ENCODE measurements at places on chromosomes 11 and 22.

- peak; percentile 65 for DNase-seq
Observed at GRCh38 chr22:19290400-19291217, 910 bp downstream of the CLTCL1 start.

DNA sequence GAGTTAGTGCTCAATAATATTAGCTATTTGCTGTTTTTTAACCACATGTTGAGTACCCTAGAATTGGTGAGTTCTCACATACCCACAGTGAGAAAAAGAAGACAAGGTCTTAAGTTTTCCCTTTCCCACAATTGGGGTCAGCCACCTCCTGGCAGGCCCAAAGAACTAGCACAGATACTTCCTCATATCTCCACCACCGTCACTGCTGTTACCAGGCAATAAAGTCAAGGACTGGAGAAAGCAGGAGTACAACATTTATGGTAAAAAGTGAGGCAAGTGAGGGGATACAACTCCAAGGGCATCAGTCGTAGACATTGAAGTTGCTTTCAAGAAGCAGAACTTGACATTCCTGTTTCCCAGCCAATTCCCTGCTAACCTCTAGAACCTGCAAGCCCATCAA lies 19.6 kb downstream of the ELP4 start:
- DNase-seq = no peak

GRCh38 chr11:128595221-128595620 lies 7.9 kb upstream of the ETS1 start:
- no peak for DNase-seq

- DNase-seq = peak; percentile 71
Observed at GRCh38 chr22:50190182-50190940, 4.6 kb downstream of the TRABD start.

DNA sequence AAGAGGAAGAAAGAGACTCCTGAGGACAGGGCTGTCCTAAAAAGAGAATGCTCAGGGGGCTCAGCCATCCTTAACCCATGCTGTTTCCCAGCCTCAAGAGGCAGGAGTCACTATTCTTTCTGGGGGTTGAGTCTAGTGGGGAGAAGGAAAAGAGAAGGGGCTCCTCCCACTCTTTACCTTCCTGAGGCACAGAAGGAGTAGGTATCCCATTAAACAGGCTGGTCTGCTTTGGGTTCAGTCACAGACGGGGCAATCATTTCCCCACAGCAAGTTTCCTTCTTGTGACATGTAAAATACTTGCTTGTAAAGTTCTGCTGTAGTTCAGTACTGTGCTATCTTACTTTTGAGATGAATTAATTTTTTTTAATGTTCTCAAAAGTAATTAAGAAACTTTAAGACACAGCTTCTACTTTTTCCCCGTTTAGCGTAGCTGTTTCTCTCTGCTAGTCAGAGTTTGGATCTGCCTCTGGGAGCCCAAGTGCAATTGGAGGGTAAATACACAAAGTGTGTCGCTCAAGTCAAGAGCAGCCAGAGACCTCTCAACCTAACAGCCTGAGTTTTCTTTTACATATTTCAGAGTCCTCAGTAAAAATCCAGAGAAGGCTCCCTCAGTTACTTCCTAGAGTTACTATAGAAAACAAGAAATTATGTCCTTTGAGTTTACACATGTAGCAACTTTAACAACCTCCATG lies 15.0 kb downstream of the OR8A1 start:
- no peak for DNase-seq

- DNase-seq = no peak
Observed at GRCh38 chr11:70486026-70486415, 87.7 kb downstream of the CTTN start.

DNA sequence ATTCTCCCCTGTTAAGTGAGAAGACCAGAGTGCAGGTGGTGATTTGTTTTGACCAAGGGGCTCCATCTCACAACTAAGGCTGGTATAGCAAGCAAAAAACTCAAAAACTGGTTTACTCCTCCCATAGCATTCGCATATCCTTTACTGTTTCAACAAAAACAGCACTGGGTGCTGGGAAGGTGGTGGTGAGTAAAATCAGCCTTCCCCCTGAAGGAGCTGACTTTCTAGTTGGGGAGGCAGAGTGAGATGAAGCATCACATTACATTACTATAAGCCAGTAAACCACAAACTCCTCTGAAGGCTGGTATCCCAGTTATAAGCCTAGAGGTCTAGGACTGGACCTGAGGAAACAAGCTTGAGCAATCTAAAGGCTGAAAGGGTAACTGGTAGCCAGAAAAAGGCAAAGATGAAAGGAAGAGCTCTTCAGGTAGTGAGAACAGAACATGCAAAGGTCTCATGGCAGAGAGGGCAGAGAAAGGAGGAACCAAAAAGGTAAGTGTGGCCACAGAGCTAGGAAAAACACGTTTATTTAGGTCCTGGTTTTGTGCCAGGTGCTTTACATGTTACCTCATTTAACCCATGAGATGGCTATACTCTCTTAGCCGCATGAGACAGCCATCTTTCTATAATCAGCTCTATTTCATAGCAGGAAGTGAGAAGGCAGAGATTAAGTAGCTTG lies 22.3 kb downstream of the TMEM123 start:
- no peak for DNase-seq

- peak; percentile 63 for DNase-seq
Observed at GRCh38 chr11:121723246-121723741, 270.5 kb upstream of the SORL1-AS1 start.

- DNase-seq = peak; percentile 22
Observed at GRCh38 chr11:22792497-22792896, 37.1 kb downstream of the SVIP start.

DNA sequence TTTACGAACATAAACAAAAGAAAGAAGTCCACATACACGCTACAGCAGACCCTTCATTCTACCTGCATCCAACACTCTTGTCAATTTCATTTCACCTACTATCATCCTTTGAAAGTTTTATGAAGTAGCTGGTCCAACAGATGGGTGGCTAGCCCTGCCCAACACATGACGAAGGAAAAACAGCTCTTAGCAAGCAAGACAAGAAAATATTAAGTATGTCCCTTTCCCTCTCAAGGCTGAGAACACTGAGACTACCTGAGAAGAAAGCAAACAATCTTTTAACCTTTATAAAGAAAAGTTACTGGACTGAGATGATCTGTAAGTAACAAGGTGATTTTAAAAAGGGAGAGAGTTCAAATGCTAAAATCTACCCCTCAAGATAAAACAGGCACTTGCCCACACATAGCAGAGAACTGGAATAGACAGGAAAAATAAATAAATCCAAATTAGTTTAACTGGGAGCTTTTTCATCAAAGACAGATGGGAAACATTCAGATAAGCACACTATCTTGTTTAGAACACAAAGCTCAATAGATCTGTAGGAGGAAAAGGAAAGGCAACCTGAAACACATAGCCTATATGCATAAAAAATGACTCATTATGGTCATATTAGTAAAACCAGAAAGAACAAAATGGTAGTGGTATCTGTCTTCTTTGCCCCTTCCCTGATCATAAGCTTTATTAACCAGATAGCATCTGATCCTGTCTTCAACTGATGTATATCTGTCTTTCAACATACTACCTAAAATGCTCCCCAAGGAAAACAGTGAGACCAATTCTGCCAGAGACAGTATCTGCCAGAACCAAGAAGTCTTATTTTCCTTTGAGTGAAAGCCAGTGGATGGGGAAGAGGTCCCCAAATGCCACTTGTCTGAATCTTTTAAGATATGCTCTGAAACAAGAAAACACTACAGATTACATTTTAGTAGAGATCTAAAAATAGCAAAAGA lies 104.3 kb downstream of the MRTFA start:
- DNase-seq = no peak

DNA sequence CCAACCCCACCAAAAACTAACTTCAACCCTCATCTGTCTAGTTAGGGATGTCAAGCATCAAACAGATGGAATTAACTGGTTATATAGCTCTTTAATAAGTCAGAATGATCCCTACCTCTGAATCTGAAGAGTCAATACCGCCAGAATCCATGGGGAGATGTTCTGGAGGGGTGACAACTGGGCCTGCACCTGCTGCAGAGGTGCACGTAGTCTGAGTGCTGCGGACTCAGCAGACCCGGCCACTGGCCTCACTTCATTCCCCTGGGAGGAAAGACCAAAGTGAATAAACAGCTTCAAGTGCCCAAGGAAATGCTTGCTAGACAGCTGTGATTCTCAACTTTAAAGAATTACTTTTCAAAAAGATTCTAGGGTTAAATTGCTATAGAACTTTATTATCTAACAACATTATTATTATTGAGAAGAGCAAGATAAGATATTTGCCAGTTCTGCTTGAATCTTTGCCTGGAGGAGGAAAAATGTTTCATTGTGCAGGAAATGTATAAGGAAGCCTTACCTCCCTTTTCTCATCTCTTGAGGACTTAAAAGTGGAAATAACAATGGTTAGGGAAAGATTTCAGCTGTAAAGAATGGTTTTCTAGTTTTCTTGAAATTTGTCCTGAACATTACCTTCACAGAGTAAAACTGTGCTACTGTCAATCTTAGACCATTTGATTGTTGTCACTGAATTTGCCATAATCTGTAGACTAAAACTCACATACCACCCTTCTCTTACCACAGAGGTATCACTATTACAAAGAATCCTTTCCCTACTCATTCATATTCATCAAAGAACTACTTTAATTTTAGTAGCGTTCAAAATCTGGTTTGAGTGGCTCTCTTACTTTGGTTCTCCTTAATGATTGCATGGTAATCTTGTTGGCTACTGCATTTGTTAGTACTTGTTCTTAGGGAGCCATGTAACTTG lies 4.2 kb downstream of the XBP1 start:
- no peak for DNase-seq

DNA sequence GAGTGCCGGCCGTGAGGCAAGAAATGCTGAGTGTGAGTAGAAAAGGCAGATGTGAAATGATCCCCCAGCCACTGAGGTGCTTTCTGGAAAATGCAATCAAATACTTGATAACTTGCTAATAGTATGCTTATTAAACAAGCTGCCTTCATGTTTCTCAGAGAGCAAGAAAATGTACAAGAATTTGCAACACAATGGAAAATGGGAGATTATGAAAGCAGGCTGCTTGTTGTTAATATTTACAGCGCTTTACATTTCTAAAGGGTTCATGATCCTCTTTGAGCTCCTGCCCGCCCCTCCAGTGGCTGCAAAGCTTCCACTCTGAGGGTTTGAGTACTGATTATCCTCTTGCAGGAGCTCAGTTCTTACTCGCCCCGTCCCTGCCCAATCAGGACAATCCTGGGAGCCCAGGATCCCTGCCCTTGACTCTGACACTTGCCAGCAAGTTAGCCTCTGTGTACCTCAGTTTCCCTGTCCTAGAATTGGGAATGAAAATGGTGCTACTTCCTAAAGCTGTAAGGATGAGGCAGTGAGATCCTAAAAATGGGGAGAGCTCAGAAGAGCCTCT lies 645.1 kb downstream of the TBC1D22A start:
- no peak for DNase-seq

GRCh38 chr22:26589367-26589844 lies 526 bp downstream of the TPST2 start:
- peak; percentile 66 for DNase-seq

DNA sequence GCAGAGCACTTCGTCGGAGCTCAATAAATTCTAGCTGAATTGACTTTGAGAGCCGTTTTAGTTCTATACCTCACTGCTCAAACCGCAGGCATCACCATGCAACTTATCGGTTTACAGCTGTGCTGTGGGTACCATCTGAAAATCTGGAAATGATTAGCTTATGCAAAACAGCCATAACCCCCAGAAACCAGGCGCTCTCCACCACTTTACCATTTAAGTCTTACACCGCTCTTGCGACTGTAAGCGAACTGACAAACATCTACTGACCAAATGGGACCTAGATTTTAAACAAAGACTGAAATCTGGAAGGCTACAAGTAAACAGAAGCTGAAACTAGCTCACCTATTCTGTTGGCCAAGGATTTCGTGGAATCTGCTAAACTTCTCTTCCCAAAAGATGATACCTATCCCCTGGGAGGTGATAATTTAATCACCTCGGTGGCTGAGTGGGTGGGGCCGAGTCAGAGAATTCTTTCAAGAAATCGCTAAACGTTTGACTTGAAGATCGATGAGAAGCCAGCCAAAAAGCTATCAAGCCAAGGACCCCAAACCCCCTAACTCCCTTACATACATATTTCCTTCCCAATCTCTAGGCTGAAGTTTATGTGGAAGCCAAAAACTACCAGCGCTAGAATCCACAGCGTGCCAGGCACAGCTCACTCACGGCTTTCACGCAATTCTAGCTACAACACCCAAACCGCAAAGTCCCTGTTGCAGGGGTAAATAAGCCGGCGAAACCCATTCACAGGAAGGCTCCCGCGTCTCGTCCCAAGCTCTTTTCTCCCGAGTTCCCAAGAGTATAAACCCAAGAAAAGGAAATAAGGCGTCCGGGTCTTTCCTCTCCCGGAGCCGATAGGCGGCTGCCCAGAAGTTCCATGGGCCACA lies 644 bp downstream of the SPTY2D1 start:
- DNase-seq = no peak

DNA sequence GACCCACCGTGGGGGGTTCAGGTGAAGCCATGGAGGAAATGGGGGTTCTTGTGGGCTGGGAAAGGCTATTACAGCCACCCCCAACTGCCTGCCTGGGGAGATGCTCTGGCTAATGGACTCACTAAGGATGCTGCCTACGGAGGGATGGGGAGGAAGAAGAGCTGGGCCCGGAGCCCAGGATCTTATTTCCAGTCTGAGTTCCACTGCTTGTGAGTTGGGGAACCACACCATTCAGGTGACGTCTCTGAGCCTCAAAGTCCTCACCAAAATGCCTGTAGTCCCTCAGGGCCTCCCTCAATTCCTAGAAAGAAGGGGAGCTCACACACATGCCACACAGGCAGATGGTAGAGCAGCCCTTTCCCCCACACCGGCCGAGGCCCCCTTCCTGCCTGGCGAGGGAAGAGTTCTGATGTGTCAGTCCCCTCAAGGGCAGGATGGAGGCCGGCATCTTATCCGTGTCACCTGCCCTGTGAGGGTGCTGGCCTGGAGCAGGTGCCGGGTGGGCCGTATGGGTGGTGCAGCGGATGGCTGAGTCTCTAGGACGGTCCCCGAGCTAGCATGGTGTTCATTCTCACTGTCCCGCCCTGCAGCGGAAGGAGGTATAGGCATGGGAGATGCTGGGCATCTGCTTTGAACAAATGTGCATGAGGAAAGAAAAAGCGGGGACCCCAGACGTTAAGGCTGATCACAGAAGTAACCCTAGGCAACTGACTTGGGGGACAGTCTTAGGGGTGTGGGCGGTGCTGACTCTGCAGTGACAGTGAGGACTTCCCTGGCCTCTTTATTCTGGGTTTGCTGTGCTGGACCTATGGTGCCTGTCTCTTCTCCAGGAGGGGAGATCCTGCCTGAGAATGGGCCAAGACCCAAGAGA lies 15.7 kb downstream of the MRGPRF start:
- no peak for DNase-seq

- DNase-seq = no peak
Observed at GRCh38 chr11:132343445-132344175, 973.2 kb downstream of the NTM start.

DNA sequence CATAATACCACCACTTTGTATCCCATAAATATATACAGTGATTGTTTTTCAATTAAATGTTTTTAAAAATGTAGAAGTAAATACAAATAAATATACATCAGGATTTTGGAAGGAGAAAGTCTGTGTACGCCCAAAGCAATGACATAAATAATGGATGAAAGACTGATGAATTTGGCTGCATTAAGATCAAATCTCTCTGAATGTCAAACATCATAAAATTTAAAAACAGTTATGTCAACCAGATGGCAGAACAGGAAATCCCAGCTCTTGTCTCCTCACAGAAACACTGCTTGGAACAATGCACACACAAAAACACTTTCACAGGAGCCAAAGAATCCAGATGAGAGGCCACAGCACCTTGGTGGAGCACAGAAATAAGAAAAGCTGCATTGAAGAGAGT lies 332.9 kb downstream of the NTM start:
- no peak for DNase-seq

- no peak for DNase-seq
Observed at GRCh38 chr11:59138643-59139042, 4.0 kb upstream of the FAM111A start.
